Suprapubic skin (tissue), 4 donors: ENCODE measurements at places on chromosomes 6 and 20.

DNA sequence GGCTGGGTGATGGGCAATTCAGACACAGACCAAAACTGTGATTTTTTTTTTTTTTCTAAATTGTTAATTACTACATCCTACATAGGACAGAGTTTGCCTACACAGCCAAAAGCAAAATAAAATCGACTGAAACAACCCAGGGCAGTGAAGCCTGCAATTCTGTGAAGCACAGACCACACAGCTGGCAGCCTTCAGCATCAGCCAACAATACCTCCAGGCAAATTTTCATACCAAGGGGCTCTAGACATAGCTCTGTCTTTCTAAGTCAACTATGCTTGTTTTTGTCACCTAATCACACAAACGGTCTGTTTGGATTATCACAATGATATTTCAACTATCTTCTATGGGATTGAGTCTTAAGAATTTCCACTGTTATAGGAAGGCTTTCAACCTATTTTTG is 17.6 kb downstream of the RMND1 start:
- DNase-seq = no peak

GRCh38 chr20:56247954-56248782 is at the start of gene MC3R:
Gene MC3R (plus strand): TSS chr20:56248732. CDS start chr20:56248844, 112 bp downstream.
- DNase-seq = no peak

DNA sequence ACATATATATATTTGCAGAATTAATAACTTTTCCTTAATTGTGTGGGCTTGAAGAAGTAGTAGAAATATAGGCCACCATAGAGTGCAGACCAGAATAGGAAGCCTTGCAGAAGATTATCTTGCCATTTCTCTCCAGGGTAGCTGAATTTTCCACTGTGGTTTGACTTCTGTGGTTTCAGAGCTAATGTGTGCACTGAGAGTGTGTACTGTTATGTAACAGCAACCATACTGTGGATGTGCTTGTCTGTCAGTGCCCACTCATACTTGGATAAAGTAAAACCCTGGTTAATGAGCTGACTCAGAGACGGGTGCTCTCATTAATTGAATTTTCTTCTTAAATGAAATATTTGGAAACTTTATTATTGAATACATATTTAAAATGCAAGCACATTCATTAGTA is 57.2 kb downstream of the CEP43 start:
- no peak for DNase-seq

DNA sequence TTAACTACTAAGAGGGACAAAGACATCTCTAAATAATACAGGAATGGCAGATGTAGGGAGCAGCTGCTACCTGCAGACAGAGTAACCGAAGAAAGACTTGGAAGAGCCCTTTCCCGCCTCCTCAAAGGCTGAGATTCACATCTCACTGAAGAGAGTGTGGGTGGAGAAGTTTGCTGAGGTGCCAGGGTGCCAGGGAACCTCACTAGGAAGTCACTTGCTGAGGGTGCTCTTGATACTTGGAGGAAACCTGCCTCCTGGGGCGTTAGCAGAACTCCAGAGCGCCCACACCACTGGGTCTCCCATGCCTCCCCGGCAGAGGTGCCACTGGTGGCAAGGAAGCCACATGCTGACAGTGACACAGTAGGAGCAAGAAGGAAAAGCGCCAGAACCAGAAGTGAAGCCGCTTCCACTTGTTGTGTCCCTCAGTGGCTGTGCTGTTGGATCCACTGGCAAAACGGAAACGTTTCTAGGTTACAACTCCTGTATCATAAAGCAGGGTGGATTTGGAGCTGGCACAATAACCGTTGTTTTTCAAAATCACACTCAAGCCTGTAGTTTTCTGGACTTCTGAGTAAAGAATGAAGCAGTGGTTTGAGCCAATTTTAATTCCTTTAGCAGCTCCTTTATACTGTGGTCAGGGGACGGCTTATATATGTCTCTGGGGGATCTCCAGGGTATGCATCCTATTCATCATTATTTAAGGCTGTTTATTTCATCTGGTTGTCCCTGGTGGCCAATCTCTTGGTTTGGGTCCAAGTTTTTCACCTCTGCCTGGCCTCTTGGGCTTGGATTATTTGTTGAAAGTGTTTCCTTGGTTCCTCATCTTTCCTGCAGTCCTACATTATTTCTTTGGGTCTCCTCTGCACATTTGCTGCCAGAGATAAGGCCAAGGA is 64.5 kb downstream of the CDC5L start:
- DNase-seq = no peak

- no peak for DNase-seq
Measured at GRCh38 chr6:100751590-100751989, 129.5 kb downstream of the ASCC3 start.
